ENCODE measurements at places on chromosomes 16 and 17.

GRCh38 chr17:19399750-19400450, 11.1 kb upstream of the RNF112 start:
- DNase-seq, result no peak

- peak; percentile 33 for DNase-seq
Measured at GRCh38 chr17:48131216-48131824, 23.8 kb downstream of the SNX11 start.

DNA sequence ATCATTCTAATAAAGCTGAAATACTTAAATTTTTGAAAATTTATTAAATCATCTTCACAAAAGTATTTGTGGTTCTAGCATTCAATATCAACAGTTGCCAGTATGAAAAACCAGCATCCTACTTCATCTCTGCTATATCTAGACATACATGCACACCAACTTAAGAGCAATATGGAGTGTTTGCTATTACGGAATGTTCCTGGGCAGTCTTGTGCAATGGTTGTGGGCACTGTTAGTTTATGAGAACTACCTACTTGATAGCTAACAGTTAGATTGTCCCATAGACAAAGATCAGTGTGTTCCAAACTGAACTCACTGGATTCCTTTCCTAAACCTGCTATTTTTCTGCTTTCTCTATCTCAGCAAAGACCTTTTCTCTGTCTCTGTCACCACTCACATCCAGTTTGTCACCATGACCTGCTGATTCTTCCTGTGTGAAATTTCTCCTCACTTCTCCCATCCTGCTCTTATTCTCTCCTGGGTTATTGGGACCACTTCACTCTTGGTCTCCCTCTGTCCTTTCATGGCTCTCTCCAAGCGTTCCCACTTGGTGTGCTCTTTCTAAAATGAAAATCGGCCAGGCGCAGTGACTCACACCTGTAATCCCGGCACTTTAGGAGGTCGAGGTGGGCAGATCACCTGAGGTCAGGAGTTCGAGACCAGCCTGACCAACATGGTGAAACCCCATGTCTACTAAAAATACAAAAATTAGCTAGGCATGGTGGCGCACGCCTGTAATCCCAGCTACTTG, 27.7 kb downstream of the CNTROB start:
- DNase-seq, result no peak

GRCh38 chr16:81521141-81521626, 76.6 kb downstream of the CMIP start:
- DNase-seq, result no peak

- no peak for DNase-seq
Measured at GRCh38 chr16:9114112-9114511, 22.7 kb downstream of the HAPSTR1 start.

- DNase-seq, result no peak
Measured at GRCh38 chr17:63290351-63290750, 155.8 kb downstream of the CYB561 start.

DNA sequence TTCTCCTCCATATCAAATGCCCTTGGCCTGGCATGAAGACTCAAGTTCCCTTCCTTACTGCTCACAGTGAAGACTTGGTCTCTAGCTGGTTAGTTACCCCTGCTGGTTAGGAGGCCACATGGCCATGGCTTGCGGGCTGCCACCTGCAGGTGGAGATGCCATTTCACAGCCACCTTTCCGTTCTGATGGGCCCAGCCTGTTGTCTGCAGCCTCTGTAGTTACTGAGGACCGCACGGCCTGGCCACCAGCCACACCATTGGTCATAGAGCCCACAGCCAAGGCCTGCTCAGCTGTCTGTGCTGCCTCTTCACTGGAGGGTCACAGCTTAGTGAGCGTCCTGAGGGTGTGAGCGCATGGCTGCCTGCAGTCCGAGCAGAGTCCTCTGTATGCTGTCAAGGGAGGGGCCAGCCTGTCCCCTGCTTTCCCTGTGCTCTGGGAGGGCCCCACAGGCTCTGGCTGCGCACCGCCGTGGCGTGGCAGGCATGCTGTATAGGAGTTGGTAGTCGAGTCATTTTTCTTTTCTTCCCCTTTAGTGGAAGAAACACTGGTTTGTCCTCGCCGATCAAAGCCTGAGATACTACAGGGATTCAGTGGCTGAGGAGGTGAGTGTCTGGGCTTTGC, 59.2 kb downstream of the PLD6 start:
- DNase-seq, result no peak

- DNase-seq, result no peak
Measured at GRCh38 chr16:57283214-57283958, 1.1 kb downstream of the PLLP start.

DNA sequence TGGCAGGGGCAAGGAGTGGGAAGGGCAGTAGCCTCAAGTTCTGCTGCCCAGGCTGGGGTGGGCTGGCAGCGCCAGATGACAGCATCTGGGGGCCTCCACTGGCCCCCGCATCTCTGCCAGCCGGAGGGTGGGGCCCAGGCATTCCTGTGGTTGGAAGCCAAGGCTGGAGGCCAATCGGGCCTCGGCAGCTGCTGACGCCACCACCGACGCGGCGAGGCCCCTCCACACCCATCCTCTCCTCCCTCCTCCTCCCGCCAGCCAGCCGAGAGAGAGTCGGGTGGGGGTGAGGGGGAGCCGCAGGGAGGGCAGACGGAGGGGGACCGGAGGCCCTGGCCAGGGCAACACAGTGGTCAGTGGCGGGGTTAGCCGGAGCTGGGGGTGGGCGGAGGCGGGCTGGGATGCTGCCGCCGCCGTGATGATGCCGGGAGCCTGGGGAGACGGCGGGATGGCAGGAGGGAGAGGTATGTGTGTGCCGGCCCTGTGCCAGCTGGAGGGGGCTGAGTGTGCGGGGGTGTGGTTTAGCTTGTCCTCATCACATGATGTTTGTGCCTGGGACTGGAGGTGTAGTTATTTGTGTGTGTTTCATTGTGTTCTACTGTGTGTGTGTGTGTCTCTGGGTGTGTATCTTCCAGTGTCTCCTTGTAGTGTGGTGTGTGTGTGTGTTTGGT, 36.6 kb downstream of the ARHGAP23 start:
- no peak for DNase-seq

DNA sequence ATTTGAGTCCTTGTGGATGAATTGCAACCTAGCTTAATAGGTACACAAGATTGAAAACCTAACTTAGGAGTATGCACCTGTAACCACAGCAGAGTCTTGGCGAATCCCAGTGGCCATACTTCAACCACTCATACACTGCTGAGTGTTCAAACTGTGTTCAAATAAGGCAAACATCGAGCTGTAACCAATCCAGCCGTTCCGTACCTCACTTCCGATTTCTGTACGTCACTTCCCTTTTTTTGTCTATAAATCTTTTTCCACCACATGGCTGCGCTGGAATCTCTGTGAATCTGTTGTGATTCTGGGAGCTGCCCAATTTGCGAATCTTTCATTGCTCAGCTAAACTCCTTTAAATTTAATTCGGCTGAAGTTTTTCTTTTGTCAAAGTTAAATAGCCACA, 190.6 kb downstream of the MAF start:
- no peak for DNase-seq

GRCh38 chr16:27321013-27321915, 7.5 kb downstream of the IL4R start:
- no peak for DNase-seq

- DNase-seq, result no peak
Measured at GRCh38 chr17:31099016-31099415, 4.2 kb downstream of the NF1 start.

DNA sequence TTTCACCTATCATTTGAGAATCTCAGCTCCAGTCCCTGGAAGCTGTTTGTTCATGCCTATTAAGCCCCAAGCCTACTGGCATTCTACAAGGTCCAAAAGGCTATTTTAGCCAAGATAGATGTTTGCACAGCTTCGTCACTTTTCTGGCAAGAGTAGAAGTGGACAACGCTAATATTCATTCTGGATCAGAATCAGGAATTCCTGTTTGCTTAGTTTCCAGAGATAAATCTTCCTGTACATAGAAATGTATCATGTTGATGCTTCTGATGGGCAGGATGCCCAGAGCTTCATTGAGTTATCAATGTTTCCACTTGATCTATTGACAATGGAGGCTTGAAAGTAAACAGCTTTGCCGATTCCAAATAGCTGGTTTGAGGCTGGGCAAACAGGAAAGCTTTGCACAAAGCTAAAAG, 260.7 kb upstream of the CA10 start:
- DNase-seq, result peak; percentile 99

DNA sequence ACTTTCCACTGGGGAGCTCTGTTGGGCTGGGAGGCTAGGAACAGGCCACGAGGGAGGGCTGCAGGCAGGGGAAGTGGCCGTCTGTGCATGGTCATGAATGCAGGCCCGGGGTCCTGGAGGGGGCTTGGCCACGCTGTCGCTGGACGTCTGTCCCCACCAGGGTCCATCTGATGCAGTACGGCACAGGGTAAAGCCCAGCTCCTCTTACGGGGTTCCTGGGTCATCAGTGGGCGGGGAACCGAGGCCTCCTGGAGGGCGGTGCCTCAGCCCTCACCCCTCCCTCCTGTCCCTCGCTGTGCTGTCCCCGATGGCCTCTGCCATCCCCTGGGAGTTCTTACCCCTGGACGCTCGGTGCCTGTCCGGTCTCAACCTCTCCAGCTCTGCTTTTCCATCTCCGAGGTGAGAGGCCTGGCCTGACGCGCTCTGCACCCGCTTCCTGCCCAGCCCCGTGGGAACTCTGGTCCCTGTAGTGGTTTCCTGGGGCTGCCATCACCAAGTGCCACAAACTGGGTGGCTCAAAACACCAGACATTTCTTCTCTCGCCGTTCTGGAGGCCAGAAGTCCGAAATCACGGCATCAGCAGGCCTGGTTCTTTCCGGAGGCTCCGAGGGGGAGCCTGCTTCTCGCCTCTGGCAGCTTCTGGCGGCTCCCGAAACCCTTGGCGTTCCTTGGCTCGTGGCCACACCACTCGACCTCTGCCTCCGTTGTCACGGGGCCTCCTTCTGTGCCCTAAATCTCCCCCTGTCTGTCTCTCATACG, 182.8 kb downstream of the SEC14L1 start:
- no peak for DNase-seq

- DNase-seq, result no peak
Measured at GRCh38 chr17:4368341-4368740, 1.9 kb upstream of the UBE2G1 start.

DNA sequence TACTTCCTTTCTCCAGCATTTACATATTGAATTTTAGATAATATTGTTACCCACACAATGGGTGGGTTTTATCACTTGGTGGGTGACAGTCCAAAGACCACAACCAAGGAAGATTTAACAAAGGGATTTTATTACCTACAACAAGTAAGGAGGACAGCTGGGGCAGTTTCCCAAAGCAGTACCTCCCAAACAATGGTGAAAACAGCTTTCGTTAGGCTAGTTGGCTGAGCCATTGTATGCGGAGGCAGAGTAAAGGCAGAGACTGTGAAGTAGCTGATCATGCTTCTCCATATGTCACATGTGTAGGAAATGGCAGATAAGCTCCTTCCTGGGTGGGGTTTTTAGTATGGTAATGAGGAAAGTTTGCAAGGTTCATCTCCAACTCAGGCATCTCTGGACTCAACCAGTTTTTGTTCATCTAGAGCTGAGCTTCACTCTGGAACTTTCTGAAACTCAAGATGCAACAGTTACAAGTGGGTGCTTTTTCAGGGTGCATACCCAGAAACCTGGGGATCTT, 104.3 kb upstream of the PSMD7 start:
- DNase-seq, result no peak

- DNase-seq, result no peak
Measured at GRCh38 chr17:15143524-15143923, 121.6 kb downstream of the PMP22 start.

DNA sequence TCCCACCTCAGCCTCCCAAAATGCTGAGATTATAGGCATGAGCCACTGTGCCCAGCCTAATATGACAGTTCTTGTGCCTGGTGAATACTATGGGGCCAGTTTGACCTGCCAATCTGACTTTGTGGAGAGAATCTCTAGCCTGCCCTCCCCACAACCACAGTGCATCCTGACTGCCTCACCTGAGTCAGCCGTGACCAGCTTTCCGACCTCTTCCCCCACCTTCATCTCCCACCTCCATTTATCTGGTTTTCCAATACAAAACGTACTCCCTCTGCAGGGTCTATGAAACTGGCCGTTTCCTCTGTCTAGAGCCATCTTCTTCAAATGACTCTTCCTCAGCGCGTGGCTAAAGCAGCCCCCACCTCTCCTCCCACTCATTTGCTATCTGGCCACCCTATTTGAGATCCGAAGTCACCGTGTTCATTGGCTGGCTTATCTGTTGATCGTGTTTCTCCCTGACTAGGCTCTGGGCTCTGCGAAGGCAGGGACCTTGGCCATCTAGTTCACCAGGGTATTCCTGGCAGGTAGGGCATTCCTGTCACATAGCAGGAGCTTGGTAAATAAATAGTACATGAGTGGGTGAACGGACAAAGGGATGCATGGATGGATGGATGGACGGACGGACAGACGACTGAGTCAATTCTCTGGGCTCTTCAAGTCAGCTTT, 22.3 kb upstream of the PLLP start:
- DNase-seq, result no peak

GRCh38 chr16:48507391-48507790, 102.6 kb downstream of the N4BP1 start:
- DNase-seq, result no peak

DNA sequence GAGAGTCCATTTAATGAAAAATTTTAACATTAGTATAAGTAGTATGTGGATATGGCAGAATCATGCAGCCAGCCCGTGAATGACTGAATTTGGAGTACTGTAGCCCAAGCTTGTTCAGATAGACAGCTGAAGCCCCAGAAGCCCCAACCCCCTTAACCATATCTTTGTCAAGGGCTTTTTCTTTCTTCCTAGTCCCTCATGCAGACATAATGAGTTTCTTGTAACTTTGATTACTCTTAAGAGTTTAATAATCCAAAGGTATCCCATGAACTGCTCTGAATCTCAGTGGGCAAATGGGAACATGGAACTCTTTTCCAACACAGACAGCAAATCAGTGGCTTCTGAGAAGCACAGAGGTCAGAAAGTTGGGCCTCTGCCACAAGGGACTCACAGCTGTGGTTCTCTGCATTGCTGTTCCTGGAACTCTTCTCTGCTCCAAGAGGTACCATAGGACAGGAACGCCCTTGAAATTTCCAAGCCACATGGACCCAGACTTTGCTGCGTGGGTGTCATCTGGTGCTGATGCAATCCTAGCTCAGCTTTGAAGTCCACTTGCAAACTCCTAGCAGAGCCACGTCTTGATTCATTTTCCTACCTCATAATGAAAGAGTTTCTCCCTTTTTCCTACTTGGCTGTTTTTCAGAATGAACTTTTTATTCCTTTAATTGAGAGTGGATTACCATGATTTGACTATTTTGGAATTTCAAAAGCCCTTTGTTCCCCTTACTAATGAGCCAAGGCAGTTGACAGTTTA, 18.1 kb downstream of the LYRM1 start:
- no peak for DNase-seq

- no peak for DNase-seq
Measured at GRCh38 chr17:49471089-49471683, 23.9 kb upstream of the NGFR start.
